ENCODE measurements at places on chromosomes 2 and 18.
A peak's percentile ranks its signal among the peaks of the same experiment; 100 is the strongest.

DNA sequence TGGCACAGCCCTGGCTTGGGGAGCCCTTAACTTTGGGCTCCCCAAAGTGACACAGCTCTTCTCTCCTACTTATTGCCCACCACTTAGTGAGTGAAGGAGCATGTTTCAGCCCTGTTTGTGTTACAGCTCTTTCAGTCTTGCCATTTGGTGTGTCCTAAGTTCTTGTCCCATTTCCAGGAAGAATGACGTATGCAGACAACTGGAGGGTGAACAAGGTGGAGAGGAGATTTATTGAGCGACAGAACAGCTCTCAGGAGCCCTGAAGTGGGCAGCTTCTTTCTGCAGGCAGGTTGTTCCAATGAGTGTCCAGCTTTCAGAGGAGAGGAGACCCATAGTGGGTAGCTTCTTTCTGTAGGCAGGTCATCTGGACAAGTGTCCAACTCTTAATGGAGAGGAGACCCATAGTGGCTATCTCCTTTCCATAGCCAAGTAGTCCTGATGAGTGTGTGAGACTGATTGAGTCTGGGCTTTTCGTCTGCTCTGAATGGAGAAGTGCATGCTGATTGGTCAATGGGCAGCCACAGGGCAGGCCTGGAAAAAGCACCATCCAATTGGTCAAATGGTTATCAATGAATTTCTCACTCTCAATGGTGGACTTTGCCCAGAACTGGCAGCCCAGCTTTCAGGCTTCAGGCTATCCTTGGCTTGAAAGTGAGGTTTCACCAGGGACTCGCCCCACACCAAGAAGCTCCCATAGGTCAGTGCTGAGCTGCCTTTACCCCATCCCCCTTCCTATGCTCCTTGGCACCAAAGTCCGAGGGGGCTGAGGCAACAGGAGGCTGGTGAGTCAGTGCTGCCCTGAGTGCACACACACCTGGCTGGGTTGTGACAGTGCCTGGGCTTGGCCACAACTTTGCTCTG, 688.2 kb downstream of the NYAP2 start:
- no peak for DNase-seq

DNA sequence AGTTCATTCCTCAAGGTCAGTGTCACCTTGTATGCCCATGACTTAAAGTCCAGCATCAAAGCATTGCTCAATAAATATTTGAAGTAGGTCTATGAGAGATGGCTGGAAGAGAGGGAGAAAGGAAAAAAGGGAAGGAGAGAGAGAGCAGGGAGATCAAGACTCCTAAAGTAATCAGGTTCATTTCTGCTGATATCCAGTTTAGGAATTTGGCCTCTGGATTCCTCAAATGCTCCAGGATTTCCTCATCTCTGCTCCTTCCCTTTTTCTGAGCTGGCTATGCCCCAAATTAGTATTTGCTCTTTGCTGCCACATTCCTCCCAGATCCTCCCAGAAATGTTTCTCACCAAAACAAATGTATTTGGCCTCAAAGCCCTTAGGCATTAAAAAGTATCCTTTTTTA, 739.4 kb upstream of the CHAC2 start:
- DNase-seq: no peak

DNA sequence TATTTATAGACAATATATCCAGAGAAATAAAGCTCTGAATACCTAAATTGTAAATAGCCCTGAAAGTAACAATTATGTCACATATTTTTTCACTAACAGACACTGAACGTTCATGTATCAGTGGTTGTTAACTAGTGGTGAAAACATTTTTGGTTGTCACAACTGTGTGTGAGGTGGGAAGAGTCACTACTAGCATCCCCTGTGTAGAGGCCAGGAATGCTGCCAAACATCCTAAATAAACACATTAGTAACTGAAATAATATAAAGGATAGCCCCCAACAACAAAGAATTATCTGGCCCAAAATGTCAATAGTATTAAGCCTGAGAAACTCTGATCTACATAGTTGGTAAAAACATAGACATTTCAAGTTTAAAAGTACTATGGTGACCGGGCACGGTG, 64.5 kb downstream of the ROCK1 start:
- DNase-seq: no peak

DNA sequence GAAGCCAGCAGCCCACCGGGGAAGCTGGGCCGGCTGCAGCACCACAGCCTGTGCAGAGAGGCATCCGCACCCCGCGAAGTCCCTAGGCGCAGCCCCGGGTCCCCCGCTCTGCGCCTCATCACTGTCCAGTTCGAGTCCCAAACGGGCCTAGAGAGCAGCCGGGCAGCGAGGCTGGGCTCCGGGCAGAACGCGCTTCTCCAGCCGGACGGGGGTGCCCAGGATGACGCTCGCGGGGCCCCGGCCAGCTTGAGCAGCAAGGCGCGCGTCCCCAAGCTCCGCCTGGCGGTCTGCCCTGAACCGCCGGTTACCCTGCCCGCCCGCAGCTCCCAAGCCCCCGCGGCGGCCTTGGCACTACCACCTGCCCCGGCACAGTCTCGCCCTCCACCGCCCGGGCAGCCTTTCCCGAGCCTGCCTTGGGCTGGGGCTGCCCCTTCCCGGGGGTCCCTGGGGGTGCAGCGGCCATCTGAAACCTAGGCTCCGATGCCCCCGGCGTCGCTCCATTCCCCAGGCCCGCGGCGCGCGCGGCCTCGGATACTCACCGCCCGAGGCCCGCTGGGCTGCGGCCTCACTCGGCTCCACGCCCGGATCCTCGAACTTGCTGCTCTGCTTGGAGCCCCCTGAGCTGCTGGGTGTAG, 591 bp downstream of the SLC16A14 start:
- no peak for DNase-seq

DNA sequence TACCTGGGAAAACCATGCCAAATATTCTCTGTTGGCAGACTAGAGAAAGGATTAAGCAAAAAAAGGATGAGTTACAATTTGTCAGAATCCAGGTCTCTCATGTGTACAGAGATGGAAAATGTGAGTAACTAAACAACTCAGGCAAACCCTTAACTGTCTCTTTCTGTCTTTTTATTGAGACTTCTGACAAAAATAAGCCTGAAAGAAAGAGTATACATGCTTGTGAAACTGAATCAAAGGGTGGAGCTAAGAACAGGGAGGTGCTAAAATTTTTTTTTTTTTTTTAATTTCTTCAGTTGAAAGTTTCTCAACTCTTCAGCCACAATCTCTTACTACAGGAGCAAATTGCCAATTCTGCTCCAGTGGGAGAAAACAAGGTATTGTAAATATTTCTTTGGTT, at the start of gene SERPINB10:
Gene SERPINB10, plus strand, starts transcription at position 295 of the 400 bp plus-strand sequence. CDS start 7,553 bp downstream, outside the sequence.
- DNase-seq: no peak

DNA sequence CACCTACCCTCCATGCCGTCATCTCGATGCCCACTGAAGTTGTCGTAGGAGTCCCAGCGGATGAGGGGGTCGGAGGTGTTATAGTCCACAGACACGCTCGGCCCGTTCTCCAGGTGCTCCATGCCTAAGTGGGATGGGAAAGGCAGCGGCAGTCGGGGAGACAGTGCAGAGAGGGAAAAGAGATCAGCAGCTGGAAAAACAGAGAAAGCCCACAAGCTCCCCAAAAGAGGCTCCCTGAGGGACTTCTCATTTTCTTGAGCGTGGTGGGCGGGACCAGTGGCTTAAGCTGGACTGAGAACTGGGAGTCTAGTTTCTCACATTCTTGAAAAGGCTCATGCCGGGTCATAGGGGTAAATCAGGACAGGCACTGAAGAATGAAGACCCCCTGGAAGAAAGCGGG, 121.9 kb downstream of the TNS1 start:
- DNase-seq: no peak

GRCh38 chr2:144015655-144016245, 504.2 kb downstream of the ZEB2 start:
- peak; percentile 93 for DNase-seq

DNA sequence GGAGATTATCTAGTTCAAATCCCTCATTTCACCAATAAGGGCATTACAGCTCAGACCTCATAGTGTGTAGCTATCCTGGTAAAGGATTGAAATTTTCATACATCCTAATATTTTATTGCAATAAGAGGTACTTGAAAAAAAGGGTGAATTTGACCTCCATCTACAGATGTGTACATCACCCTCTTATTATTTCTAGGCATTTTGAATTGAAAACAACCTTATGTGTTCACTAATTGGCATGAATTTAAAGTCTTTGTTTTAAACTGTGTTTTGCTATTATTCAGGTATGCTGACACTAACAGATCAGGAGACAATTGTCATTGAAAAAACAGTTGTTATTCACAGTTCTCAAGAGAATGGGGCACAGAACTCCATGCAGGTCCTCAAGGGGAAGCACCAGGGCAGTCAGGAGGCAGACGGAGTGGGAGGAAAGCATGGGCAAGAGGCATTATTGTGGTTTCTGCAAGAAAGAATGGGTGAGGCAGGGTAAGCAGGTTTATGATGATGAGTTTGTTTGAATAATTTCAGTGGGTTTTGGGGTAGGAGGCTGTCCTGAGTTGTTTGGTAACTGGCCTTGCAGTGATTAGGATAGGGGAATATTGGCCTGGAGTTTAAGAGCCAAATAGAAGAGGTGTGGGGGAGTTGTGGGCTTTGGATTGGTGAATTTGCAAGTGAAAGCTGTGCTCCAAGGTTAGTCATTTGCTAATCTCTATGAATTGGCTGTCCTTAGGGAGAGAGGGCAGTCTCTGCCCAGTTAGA, 194.6 kb downstream of the GPD2 start:
- no peak for DNase-seq

DNA sequence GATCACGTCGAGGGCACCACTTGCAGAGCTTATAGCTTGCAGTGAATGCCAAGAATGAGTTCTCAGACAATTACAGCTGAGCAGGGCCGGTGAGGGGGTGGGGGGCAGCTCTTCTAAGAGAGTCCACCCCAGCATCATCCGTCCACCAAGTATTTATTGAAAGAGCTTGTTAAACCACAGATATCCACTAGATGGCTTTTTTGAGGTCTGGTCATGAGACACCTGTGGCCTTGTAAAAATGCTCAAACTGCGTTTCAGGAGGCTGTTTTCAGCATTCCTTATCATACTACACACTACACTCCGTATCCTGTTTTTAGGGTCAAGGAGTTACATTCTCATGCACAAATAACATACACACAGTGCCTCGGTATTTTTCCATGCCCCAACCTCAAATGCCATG, 51.5 kb downstream of the DNAJC10 start:
- no peak for DNase-seq

DNA sequence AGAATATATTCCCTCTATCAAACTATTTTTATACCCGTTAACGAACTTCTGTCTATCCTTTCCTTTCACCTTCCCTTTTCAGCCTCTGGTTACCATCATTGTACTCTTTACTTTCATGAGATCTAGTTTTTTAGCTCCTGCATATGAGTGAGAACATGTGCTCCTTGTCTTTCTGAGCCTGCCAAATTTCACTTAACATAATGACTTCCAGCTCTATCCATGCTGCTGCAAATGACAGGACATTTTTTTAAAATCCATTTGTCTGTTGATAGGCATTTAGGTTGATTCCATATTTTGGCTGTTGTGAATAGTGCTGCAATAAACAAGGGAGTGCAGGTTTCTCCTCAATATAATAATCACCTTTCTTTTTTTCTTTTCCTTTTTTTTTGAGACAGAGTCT, 8.2 kb upstream of the CCDC195 start:
- DNase-seq: no peak

- DNase-seq: no peak
Observed at GRCh38 chr18:67123901-67124300, 392.6 kb downstream of the DSEL start.

GRCh38 chr2:144323946-144324345, 196.0 kb downstream of the ZEB2 start:
- DNase-seq: no peak

GRCh38 chr2:124258140-124258880, 233.2 kb downstream of the CNTNAP5 start:
- DNase-seq: peak; percentile 92

DNA sequence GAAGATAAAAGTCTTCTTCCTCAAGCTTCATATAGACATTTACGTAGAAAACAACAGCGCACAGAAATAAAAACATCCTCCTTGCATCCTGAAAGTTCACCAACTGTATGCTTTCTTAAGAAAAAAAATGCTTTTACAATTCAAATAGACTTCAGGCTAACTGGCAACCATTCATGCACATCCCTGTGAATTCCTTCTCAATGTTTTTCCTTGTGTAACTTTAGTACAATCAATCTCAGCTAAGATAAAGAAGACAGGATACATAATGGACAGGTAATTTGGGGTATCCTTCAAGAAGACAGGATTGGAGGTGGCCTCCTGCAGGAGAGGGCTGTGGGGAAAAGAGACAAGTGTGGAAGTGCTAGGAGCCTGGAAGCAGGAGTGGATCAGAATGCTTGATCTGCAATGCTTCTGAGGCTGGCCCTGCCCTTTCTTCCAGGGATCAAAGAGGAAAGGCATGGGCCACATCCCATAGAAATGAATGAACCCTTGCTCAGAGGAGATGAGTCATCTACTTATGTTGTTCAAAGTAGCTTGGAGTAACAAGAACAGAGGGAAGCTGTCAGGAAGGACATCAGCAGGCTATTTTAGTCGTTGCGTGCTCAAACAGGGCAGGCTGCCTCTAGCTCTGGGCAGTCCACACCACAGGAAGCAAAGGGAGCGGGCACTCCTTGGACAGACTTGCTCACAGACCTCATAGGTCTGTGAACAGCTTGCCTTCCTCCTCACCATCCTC, 126.6 kb downstream of the TMEM131 start:
- peak; percentile 86 for DNase-seq

All from skeletal muscle cell (primary cell).